Endodermal cell (in vitro differentiated cells): ENCODE measurements at places on chromosomes 7 and 10. TPM values are rescaled to one million over a fixed set of nuclear protein-coding genes. Genes with fewer than 3 reads are reported as not detected.

Gene TUBAL3
- not detected in 3 replicates for total RNA-seq

Gene PROSER2
- total RNA-seq = 9.8 to 18.9 TPM (median 17.2 TPM) in 3 replicates

Gene OR2A12
- total RNA-seq = not detected in 3 replicates

Gene PDCD4
- 48.5 and 54.0 TPM in 2 replicates for total RNA-seq

Gene UCN3
- total RNA-seq = not detected in 2 replicates

Gene LYZL2
- not detected in 2 replicates for total RNA-seq

Gene SOSTDC1
- total RNA-seq = 0.09 and 0.13 TPM in 2 replicates

Gene SPDYE11
- total RNA-seq = not detected in 2 replicates

Gene STEAP4
- not detected in 3 replicates for total RNA-seq

Gene SFTPA1
- total RNA-seq = not detected in 2 replicates

Gene MEIG1
- 0.45 and 0.46 TPM in 2 replicates for total RNA-seq

Gene TAS2R5
- total RNA-seq = 1.6 and 3.1 TPM in 2 replicates

Gene SLF2
- 29.5 and 31.5 TPM in 2 replicates for total RNA-seq

Gene FGL2
- total RNA-seq = not detected in 3 replicates

Gene KLHL7
- 37.5 and 40.0 TPM in 2 replicates for total RNA-seq

Gene C10orf90
- not detected in 3 replicates for total RNA-seq

Gene KLF6
- total RNA-seq = 57.0 to 97.3 TPM (median 59.0 TPM) in 3 replicates

Gene KLLN
- total RNA-seq = 0.32 and 0.51 TPM in 2 replicates

Gene ITPRID1
- total RNA-seq = 3.8 to 5.6 TPM (median 4.6 TPM) in 3 replicates

Gene STOX1
- total RNA-seq = 2.4 to 4.6 TPM (median 4.5 TPM) in 3 replicates

Gene RNF148
- total RNA-seq = 0.88 and 0.95 TPM in 2 replicates

Gene HOXA2
- not detected in 2 replicates for total RNA-seq

Gene TMEM196
- total RNA-seq = not detected in 2 replicates

Gene GDF10
- not detected in 2 replicates for total RNA-seq

Gene SORBS1
- 17.6 and 17.9 TPM in 2 replicates for total RNA-seq

Gene PRLHR
- not detected in 3 replicates for total RNA-seq
